Stimulated activated CD8-positive, alpha-beta memory T cell treated with anti-CD3 and anti-CD28 coated beads, Interleukin-4, amount 100 ng/mL, for 48 hours (primary cell): ENCODE measurements at places on chromosomes 5 and 9.

- no peak for DNase-seq
Observed at GRCh38 chr5:102873379-102873932, 118.4 kb downstream of the PAM start.

DNA sequence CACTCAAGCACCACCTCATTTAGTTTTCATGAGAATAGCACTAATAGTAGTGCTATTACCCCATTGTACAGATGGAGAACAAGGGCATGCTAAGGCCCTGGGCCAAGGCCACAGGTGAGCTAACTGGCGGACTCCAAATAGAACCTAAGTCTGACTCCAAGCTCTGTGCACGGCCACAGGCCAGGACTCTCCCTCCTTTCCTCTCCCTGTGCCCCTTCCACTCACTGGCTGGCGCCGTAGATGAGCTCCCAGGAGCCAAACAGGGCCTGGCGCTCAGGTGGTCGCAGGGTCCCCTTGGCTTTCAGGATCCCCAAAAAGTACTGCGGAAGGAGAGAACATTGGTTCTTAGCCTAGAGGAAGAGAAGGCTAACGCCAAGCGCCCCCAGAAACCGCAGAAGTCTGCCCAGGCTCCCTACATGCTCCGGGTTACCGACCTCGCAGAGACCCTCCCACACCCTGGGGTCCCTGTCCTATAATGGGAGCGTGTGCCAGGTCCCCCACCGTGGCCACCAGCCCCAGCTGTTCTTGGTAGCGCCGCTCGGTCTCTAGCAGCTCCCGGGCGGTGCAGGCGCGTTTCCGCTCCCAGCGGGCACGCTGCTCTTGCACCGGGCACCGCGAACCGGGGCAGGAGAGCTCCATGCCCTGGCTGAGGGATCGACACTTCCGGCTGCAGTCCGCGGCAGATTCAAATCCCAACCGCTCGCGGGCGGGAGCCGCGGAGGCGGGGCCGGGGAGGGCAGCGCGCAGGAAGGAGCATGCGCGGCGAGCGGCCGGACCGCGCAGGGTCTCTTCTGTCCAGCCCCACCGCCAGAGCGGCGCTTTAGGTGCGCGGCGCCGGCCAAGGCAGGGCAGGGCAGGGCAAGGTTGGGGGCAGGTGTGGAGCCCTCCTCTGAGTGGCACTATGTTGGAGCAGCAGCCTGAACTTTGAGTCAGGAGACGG, at the start of gene ARHGEF39:
ARHGEF39 (minus strand) TSS at position 665 of the 940 bp plus-strand sequence; CDS start at position 639, 26 bp downstream.
- peak; percentile 87 for DNase-seq

- no peak for DNase-seq
Observed at GRCh38 chr5:124025306-124025845, 513.4 kb downstream of the CSNK1G3 start.

GRCh38 chr5:126801992-126802294, 25.0 kb downstream of the LMNB1 start:
- no peak for DNase-seq

DNA sequence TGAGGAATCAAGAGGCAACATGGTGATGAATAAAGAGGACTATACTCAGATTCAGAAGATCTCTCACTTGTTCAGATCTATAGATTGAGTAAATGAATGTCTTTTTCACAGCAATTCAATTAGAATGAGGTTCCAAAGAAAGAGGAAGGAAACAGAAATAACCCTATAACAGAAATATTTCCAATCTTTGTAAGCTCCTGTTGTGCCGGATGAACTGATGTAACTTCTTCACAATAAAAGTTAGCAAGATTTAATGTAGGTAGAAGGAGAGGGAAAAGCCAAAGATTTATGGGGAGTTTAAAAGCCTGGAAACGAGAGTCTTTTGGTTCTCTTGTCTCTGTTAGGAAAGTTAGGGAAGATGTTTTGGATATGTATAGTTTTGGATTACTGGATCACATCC, 92.1 kb downstream of the PBX3 start:
- DNase-seq, result no peak

DNA sequence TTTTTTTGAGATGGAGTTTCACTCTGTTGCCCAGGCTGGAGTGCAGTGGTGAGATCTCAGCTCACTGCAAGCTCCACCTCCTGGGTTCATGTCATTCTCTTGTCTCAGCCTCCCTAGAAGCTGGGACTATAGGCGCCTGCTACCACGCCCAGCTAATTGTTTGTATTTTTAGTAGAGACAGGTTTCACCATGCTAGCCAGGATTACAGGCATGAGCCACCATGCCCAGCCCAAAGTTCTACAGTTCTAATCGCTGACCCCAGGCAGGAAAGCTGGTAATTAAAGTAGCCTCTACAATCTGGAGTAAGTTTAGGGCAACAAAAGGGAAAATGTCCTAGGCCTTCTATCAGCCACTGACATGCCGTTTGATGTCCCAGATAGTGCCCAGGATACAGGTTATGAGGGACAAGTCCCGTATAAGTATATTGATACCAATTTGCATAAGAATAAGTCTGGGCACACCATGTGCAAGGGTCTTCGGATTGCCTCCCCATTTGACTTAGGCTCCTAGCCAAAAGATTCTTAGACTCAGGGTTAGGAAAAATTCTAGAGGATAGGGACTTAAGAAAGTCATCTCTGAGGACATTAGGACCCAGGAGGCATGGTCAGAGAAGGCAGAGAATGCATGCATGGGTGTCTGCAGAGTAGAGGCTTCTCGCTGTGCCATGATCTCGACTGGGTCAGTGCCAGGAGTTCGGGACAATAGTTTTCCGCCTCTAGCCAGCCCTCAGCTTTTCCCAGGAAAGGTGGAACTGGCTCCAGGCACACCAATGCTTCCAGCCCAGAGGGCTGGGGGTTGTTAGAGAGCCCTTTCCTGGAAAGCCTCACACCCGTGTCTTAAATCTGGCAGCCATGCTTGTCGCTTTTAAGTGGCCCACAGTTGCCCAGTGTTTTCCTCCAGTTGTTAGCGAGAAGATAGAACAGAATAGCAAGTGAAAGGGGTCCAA, 1111.1 kb downstream of the TAF11L14 start:
- peak; percentile 41 for DNase-seq

- DNase-seq, result no peak
Observed at GRCh38 chr9:18825656-18826170, 207.3 kb downstream of the SAXO1 start.

DNA sequence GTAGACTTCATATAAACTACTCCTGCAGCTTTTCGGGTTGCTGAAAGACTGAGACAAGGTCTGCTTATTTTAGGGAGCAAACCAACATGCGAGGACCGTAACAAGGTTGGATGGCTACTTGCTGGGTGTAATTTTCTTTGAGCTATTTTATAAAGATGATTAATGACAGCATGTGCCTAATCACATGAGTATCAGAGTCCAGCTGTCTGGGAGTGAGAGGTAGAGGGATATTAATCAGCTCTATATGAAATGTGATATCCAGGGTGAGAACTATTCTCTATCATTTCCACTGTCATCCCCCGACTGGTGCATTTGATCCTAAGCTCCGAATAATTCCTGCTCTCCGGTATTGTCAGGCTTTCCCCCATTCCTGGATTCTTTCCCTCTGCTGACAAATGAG, 193.8 kb upstream of the HMHB1 start:
- no peak for DNase-seq

DNA sequence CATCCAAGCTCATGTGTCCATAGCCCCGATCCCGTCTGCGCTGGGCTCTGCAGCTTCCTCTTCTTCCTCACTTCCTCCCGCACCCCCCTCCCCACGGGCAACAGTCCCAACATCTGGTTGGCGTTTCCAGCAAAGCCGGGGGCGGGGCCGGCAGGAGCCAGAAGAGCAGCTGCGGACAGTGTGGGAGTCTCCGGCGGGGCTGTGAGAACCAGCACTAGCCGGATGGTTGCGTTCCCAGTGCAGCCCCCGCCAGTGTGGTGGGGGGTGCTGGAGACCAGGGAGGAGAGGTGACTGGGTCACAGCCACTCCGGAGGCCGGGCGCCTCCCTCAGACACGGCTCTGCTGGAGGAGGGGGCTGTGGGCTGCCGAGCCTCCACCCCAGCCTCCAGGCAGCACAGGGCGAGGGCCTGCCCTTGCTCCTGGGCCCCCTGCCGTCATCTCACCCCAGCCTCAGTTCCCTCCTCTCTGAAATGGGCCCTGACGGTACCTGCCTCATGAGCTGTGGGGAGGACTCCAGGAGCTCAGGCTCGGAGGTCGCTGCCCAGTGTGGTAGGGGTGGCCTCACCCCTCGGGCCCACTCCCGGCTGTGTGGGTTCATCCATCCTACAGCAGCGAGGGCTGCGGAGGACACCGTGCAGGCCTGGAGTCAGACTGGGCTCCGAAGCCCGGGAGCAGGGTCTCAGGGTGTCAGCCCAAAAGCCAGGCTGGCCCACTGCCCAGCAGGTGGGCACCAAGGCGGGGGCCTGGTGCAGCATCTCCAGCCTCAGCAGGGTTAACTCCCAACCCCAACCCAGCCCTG, 41.5 kb upstream of the NOTCH1 start:
- no peak for DNase-seq

DNA sequence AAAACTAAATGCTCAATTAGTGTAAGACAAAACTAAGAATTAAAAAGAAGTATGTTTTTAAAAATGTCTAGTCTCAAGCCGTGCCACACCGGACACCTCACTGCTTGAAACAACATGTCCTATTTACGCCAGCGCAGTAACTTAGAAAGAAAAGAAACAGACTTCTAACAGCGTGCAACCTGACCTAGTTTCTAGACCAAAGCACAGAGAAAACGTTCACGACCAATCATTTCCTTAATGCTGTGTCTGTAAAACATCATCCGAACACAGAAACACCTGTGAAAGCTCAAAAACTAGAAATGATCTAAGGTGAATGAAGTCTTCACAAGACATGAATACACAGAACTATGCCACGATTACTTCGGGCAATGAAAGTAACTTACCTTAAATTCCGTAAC, 4.0 kb downstream of the BRD9 start:
- no peak for DNase-seq

- no peak for DNase-seq
Observed at GRCh38 chr9:128107468-128108268, 19.9 kb downstream of the PTGES2 start.

GRCh38 chr9:126587187-126588185, 26.2 kb upstream of the LMX1B start:
- DNase-seq, result no peak

DNA sequence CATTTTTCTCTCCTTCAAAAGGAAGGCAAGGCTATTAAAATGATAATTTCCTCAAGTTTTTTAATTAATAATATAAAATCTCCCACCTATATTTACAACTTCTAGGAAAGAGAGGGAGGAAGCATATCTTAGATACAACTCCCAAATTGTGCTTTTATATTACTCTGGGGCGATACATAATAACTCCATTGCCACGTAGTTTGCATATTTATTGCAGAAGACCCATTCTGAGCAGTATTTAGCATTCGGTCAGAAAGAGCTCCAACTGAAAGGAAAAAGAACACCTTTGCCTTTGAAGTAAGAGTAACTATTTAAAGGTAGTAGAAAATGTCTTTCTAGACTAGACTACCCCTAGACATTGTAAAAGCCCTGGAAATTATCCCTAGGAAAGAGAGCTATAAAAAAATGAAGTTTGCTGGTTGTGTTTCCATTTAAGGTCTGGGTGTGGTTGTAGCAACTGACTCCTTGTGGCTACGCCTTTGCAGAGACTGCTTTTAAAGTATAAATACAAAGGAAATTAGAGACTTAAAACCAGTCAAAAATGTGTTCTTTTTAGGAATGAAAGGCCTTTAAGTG, 566.1 kb downstream of the ZNF608 start:
- no peak for DNase-seq

GRCh38 chr9:109624896-109625295, 126.8 kb upstream of the PTPN3 start:
- no peak for DNase-seq

DNA sequence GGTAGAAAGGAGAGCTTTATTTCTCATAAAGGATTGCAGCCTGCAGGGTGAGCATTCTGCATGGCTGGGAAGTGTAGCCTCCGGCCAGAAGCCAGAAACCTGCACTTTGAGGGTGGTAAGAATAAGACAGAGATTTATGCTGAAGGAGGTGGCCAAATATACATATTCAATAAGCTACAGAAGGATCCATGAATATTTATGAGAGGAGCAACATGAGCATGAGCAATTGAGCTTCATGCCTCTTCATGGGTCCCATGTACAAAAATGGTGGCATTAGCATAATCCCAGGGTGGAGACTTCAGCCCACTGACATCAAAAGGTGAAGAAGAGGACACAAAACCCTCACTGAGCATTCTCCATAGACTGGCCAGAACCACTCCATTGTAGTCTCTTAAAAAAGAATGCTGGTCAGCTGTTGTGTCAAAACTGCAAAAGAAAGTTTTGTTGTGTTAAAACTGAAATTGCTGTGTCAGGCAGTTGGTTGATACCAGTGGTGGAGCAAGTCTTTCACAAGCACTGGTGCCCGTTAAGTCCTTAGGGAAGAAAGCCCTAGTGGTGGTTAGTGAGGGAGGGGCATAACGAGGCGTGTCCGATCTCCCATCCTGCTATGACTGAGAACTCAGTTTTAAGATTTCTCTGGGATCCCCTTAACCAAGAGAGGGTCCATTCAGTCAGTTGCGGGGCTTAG, 160.8 kb upstream of the MAP1B start:
- no peak for DNase-seq

GRCh38 chr5:124963236-124963919, 216.9 kb upstream of the ZNF608 start:
- DNase-seq, result no peak

DNA sequence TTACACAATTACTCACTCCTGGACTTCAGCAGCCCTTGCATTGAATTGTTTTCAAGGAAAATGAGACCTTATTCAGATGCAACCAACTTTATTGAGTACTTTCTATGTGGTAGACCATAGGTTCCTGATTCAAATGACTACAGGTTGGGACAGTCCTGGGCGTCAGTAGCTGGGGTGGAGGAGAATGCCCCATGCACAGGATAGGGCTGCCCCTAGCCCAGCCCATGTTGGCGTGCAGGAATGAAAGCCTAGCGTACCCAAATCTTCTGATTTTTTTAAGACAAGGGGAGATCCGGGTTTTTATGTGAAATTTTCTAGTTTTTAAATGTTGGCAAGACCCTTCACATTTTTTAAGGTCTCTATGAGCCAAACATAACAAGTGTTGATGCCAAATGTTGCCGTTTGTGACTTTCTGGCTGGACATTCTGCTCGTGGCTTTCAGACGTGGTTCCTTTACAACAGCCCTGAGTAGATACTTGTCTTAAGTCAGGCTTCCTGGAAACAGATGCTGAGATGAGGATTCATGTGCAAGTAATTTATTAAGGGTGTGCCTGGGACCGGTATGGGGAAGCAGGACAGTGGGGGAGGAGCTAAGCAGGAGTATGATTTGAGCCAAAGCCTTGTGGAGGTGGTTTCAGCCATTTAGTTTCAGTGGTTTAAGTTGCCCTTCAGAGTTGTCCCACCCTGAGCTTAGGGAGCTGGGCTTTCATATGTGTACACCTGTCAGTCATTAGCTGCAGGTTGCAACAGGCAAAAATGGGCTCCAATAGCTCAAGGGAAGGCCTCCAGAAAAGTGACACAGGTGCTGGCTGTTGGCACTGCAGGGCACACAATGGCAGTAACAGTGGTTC, 154.1 kb downstream of the NTRK2 start:
- no peak for DNase-seq

DNA sequence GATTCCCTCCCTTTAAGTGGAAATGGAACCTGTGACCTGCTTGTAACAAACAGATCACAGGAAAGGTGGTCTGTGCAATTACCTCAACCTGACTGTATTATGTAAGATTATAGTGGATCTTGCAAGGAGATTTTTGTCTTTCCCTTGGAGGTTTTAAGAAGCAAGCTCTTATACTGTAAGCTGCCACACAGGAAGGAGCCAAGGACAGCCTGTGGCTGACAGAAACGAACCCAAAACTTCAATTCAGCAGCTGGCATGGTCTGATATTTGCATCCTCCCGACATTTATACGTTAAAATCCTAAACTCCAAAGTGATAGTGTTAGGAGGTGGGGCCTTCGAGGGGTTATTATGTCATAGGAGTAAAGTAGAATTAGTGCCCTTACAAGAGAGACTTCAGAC, 711.8 kb upstream of the CTNND2 start:
- no peak for DNase-seq
